ENCODE measurements at places on chromosomes 11 and 22.

DNA sequence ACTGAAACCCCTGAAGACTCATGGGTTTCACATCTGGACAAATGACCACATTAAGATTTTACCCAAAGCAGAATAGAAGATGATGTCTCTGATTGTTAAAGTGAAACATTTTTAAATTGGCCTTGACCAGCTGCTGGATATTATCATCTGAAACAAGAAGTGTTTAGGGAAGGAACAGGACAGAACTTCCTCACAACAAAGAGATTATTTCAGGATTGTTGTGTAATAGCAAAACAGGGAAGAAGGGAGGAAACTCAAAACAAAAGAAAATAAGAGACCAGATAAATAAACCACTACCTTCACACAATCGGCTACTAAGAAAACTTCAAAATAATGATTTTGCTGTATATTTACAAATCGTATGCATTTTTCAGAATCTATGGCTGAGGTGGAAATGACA lies 319.2 kb upstream of the API5 start:
- DNase-seq: no peak

GRCh38 chr11:94823102-94823732 lies 55.1 kb downstream of the AMOTL1 start:
- no peak for DNase-seq

GRCh38 chr11:115678942-115679341 lies 174.7 kb upstream of the CADM1 start:
- DNase-seq: no peak

- DNase-seq: no peak
Observed at GRCh38 chr11:61062181-61062930, 39.9 kb upstream of the CD5 start.

DNA sequence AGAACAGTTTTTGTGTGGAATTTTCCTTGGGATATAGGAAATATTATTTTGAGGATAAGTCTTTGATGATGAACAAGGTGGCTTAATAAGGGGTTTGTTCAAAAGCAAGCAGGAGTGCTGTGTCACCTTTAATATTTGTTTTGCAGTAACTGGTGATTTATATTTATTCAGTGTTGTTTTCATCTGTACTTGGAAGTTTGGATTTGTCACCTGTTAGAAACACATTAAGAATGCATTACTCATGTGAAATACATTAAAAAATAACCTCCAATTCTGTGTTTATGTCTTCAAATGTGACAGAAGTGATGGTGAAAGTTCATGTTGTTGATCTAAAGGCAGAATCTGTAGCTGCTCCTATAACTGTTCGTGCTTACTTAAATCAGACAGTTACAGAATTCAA lies 70.5 kb downstream of the DKK3 start:
- no peak for DNase-seq

GRCh38 chr22:46062232-46062615 lies 85.3 kb upstream of the WNT7B start:
- no peak for DNase-seq

GRCh38 chr11:1761857-1762536 lies 1.7 kb downstream of the CTSD start:
- no peak for DNase-seq

- DNase-seq: no peak
Observed at GRCh38 chr22:19480173-19480568, 451 bp downstream of the CDC45 start.
